Mammary microvascular endothelial cell (primary cell): ENCODE measurements at places on chromosomes 16 and 17. TPM values are rescaled to one million over a fixed set of nuclear protein-coding genes. Genes with fewer than 3 reads are reported as not detected.

SLC16A11 gene
- total RNA-seq, result 0.69 and 0.73 TPM in 2 replicates

SLC5A10 gene
- total RNA-seq, result not detected in 2 replicates

ALOX12 gene
- total RNA-seq, result not detected in 2 replicates

CRYBA1 gene
- total RNA-seq, result not detected in 2 replicates

SLC12A3 gene
- 0.20 TPM in 1 of 2 replicates, not detected in the other for total RNA-seq

IL4R gene
- total RNA-seq, result 68.5 and 71.5 TPM in 2 replicates

ZNF469 gene
- total RNA-seq, result 0.87 and 1.1 TPM in 2 replicates

OR1A1 gene
- not detected in 2 replicates for total RNA-seq

CLEC16A gene
- 13.3 and 16.7 TPM in 2 replicates for total RNA-seq

C1QL1 gene
- total RNA-seq, result 0.93 TPM in 1 of 2 replicates, not detected in the other

NLRC3 gene
- 1.6 and 1.7 TPM in 2 replicates for total RNA-seq

KRT27 gene
- not detected in 2 replicates for total RNA-seq

PIPOX gene
- 0.05 and 0.40 TPM in 2 replicates for total RNA-seq

USP31 gene
- 9.6 and 10.6 TPM in 2 replicates for total RNA-seq
